Lung microvascular endothelial cell (primary cell): ENCODE measurements at places on chromosomes 2 and 18. TPM values are rescaled to one million over a fixed set of nuclear protein-coding genes. Genes with fewer than 3 reads are reported as not detected.

The TBR1 gene
- under 0.01 TPM in 1 of 2 replicates, not detected in the other for total RNA-seq

The STON1 gene
- 1.2 and 2.0 TPM in 2 replicates for total RNA-seq

The SPC25 gene
- total RNA-seq, result 0.79 and 2.8 TPM in 2 replicates

The ANO7 gene
- total RNA-seq, result 0.65 and 2.6 TPM in 2 replicates

The EPAS1 gene
- total RNA-seq, result 119 and 128 TPM in 2 replicates

The LTBP1 gene
- total RNA-seq, result 21.6 and 36.1 TPM in 2 replicates

The CXCR4 gene
- total RNA-seq, result 2.2 and 33.6 TPM in 2 replicates

The NPAS2 gene
- total RNA-seq, result 4.8 and 11.7 TPM in 2 replicates

DNA sequence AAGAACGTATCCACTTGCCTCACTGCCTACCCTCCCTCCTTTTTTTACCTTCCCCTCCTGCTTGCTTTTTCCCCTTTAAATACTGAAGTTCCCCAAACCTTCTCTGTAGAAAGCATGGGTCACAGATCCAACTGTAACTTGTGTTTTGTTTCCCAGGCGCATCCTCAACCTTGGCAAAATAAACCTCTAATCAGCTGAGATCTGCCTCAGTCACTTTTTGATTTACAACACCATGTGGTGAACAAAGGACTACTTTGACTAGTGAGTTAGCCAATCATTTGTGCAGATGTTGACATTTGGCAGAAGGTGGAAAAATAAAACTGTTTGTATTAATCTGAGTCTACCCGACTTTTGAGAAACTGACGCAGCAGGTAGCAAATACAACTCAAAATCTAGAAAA is 23.3 kb upstream of the MCM6 start:
- DNase-seq, result no peak

GRCh38 chr2:102386867-102387541 is 31.4 kb downstream of the IL18R1 start:
- no peak for DNase-seq

GRCh38 chr2:213336253-213336770 is 52.0 kb downstream of the SPAG16 start:
- no peak for DNase-seq

GRCh38 chr2:99066075-99066958 is 75.2 kb upstream of the C2orf15 start:
- DNase-seq, result peak; percentile 84

GRCh38 chr2:61435291-61435690 is 35.6 kb downstream of the USP34 start:
- no peak for DNase-seq

- no peak for DNase-seq
Observed at GRCh38 chr2:227324642-227324994, 433 bp upstream of the MFF start.

DNA sequence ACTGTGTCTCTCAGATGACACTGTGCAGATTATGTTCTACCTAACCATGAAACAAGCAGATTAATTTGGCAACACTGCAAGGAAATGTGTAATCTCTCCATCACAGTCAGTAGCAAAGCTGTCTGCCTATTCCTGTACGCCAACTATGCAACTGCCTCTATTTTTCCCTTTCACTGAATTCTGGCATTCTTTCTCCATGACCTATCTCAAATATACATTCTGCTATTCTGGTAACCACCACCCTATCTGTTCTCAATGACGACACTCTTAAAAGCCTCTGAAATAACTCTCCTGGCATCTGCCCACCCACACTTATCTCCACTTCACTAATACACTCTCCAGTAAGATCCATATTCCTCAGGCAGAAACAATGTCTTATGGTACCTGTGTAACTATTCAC is 78.7 kb downstream of the ABCA12 start:
- no peak for DNase-seq

DNA sequence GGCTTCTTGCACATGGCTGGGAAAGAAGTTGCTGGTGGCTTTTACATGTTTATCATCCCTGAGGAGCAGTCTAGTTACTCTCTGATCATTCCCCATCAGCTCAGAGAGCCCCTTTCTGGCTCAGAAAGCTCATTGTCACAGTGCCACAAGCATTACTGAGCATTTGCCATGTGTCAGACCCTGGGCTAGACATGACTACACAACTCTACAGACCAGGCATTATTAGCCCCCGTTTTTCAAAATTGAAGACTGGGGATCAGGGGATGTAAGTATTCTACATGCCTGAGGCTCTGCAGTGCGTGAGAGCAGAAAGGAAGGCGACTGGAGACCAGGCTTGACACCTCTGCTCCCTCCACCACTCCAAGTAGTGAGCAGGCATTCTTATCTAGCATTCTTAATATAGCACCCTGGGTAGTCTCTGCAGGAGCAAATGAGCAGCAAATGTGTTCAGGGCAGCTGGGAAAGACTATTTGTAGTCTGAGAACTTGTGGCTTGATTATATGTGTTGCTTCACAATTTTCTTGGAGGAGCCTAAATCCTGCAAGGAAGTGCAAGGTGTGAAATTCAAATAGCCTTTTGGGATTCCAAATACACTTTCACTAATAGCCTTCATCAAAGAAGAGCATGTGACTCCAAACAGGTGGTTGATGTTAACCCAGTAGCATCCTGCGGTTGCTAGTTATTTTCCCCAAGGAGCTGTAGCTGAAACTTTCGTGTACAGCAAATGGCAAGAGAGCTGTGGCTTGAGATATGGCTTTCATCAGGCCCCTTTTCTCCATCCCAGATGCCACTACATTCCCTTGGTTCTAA is 143.2 kb downstream of the DDX1 start:
- DNase-seq, result no peak

GRCh38 chr2:46241344-46241743 is 55.9 kb upstream of the EPAS1 start:
- DNase-seq, result peak; percentile 78

- DNase-seq, result no peak
Observed at GRCh38 chr18:53950545-53950944, 273.9 kb downstream of the MBD2 start.

DNA sequence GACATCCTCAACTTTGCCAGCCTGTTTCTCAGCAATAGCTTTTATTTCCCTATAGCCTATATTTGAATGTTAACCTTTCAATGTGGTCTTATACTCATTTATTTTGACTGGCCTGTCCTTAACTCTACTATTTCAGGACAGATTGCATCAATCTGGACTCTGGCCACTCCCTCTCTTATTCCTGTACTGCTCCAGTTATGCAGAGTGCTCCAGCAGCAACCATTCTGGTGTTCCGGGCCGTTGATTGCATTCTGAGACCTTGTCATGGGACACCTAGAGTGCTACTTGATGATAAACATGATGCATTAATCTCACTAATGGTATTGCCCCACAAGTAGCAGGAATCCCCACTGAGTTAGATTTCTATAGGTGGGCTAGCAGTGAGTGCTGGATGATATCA is 363.4 kb downstream of the LRRTM1 start:
- DNase-seq, result no peak

DNA sequence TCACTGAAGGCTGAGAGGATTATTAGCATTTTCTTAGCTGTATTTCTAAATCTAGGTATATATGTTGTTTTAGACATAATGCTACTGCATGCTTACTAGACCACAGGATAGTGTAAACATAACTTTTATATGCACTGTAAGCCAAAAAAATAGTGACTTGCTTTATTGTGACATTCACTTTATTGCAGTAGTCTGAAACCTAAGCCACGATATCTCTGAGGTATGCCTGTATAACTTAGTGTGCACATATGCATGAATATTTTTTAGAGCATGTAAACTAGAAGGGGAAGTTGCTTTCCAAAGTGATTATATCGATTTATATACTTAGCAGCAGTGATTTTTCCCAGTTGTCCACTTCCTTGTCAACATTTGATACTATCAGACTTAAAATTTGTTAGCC is 81.8 kb downstream of the SOS1 start:
- DNase-seq, result no peak

GRCh38 chr18:24734058-24734457 is 273.6 kb downstream of the HRH4 start:
- DNase-seq, result no peak

GRCh38 chr2:239222706-239223309 is 178.0 kb downstream of the HDAC4 start:
- DNase-seq, result no peak

GRCh38 chr2:43057742-43058725 is 168.4 kb downstream of the ZFP36L2 start:
- no peak for DNase-seq

GRCh38 chr2:234258562-234259141 is 208.2 kb downstream of the SPP2 start:
- no peak for DNase-seq

DNA sequence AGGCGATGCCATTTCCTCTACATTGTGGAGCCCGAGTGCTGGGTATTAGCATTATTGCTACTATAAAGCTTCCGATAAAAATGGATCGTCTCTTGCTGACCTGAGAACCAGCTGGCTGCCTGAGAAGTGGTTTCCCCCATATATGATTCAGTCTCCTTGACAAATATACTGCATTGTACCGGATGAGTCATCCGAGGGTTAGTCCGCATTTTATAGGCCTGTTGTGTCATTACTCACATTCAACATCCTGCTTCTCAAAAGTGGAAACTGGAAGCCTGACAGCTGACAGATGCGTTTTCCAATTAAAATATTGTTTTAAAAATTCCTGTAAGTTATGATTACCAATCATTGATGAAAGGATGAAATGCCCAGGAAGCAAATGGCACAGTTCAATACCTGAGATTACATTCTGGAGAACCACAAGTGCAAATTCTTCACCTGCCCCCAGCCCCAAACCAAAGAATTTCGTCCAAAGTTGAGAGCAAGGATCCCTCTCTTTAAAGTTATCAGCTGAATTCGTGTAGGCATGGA is 65.7 kb downstream of the SPRED2 start:
- DNase-seq, result peak; percentile 91

- no peak for DNase-seq
Observed at GRCh38 chr2:200828572-200829257, 17.0 kb downstream of the BZW1 start.
